ENCODE measurements at places on chromosomes 4 and X. TPM values are rescaled to one million over a fixed set of nuclear protein-coding genes. Genes with fewer than 3 reads are reported as not detected.
A peak's percentile ranks its signal among the peaks of the same experiment; 100 is the strongest.

- peaks cover 14% of the 10 kb centered on the region for H3K4me1 ChIP-seq
- no peaks in the 10 kb centered on the region for H3K27me3 ChIP-seq
- DNase-seq, result no peak
- H3K4me3 ChIP-seq, result no peak overlapping the region
Measured at GRCh38 chr4:39714166-39714565, 16.2 kb downstream of the UBE2K start.

ANOS1 gene
- 1.1 TPM for total RNA-seq

TMPRSS11F gene
- not detected for total RNA-seq

GRCh38 chrX:13151828-13152517 is 107.6 kb upstream of the FAM9C start:
- H3K27ac ChIP-seq, result peak overlapping the region; percentile 62
- H3K4me3 ChIP-seq, result no peak overlapping the region
- DNase-seq, result no peak
- H3K4me1 ChIP-seq, result peaks cover 7% of the 10 kb centered on the region

DNA sequence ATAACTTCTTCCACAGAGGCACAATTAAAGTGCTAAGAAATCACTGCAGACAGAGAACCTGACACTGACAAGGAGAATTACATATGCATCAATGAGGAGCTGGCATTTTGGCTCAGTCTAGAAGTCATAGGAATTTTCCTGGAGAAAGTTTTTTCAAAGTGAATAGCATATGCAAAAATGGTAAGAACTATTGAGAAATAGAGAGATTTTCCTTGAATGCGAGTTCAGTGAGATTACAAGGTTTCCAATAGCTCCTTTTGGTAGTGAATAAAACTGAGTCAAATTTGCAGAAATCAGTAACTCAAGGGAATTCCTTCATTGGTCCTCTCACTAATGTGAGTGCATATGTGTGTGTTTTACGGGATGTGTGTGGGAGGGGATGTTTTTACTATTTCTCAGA is 557.5 kb downstream of the PPARGC1A start:
- H3K36me3 ChIP-seq, result no peaks in the 10 kb centered on the region
- no peaks in the 10 kb centered on the region for H3K27me3 ChIP-seq
- DNase-seq, result no peak
- H3K4me1 ChIP-seq, result peaks cover 9% of the 10 kb centered on the region
- H3K27ac ChIP-seq, result no peak overlapping the region
- no peak overlapping the region for H3K4me3 ChIP-seq

- H3K36me3 ChIP-seq, result no peaks in the 10 kb centered on the region
- peak; percentile 91 for DNase-seq
- H3K4me1 ChIP-seq, result peaks cover 3% of the 10 kb centered on the region
- peaks cover 4% of the 10 kb centered on the region for H3K27me3 ChIP-seq
- H3K27ac ChIP-seq, result no peak overlapping the region
Measured at GRCh38 chrX:129534816-129535578, 5.1 kb upstream of the OCRL start.

DNA sequence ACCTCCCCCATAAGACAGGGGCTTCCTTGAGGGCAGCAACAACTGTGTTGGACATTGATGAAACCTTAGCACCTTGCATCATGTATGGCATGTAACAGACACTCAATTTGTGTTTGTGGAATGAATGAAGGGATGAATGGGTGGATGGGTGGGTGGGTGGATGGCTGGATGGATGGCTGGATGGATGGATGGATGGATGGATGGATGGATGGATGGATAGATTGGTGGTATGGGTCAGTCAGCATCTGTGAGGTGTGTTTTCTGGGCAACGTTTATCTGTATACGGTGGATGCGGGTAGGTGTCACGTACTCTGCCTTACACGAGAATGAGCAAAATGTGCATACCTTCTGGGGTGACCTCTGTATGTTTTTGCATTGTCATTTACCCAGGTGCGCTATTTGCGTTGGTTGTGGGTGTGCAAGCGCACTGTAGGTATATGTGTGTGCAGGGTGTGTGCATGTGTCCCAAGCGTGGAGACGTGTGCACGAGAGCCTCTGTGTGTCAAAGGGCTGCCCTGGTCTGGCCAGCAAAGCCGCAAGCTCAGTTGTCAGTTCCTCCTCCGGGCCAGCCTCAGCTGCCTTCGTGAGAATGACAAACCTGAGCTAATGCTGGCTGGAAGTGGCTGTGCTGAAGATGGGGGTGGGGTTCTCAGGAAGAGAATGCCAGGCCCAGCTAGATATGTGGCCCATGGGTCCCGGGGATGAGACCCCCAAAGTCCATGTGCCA is 26.5 kb downstream of the ELF4 start:
- no peaks in the 10 kb centered on the region for H3K36me3 ChIP-seq
- peaks cover 14% of the 10 kb centered on the region for H3K4me1 ChIP-seq
- H3K27ac ChIP-seq, result no peak overlapping the region
- no peak overlapping the region for H3K4me3 ChIP-seq
- DNase-seq, result peak; percentile 11

EOLA2 gene
- 18.9 TPM for total RNA-seq

DNA sequence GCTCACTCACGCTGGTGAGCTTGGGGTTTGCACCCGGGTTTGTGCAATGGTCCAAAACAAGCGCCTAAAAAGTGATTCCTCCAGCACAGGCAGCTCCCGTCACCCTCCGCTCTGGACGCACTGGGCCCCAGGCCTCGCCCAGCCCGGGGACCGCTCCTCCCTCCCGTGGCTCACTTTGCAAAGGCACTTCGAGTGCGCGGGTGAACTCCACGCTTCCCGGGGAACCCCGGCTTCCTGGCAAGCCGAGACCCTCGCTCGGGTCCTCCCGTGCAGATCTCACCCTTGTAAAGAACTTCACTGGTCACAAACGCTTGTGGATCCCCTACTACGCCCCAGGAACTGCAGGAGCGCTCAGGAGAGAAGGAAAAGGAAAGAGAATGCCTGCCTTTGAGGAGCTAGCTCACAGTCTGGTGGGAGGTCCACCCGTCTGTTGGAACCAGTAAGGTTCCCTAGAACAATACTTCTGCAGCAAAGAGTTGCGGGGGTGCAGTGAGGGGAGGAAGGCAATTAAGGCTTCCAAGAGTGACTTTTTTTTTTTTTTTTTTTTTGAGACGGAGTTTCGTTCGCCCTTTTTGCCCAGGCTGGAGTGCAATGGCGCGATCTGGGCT is at the start of gene CTPS2:
Gene CTPS2 (minus strand): TSS at position 122 of the 608 bp plus-strand sequence. CDS start 9,767 bp downstream, outside the sequence.
- H3K27me3 ChIP-seq, result peaks cover 7% of the 10 kb centered on the region
- peak within 1 kb of the TSS; percentile 28 for H3K27ac ChIP-seq
- no peaks in the 10 kb centered on the region for H3K36me3 ChIP-seq
- H3K4me3 ChIP-seq, result peak within 1 kb of the TSS; percentile 81

MTNR1A gene
- total RNA-seq, result not detected

AMER1 gene
- total RNA-seq, result 2.5 TPM

RHOXF1 gene
- total RNA-seq, result not detected

MAGEA10 gene
- total RNA-seq, result not detected

CENPC gene
- total RNA-seq, result 19.9 TPM

GPC3 gene
- total RNA-seq, result not detected

PWWP3B gene
- not detected for total RNA-seq

DNA sequence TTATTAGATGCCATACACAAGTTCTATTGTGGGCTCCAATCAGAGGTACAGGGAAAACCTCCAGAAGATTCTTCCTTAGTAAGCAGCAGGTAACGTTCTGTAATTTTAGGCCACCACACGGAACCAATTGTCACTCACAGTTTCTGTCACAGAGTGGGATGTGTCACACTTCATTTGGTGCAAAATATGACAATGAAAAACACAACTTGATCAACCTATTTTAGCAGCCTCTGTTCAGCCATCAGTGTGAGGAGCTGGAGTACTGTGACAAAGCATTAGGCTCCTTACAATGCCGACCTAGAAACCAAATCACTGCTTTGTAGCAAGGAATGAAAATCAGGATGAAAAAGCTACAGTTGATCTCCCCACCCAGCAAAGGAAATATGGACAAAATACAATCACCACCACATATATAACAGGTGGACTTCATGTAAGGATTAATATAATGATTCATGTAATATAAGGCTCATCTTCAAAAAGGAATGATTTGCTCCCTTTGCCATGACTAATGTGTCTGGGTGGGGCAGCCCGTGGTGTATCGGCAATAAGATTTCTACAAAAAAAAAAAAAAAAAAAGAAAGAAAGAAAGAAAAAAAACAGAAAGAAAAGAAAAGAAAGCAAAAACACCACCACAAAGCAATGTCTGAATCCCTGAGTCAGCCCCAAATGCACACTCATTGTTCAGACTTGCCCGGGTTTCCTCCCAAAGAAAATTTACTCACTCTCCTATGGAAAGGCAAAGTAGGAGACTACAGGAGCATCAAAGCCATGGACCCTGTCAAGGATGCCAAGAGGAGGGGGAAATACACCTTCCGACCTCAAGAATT is 36.0 kb downstream of the SLC9A7 start:
- peaks cover 4% of the 10 kb centered on the region for H3K27me3 ChIP-seq
- H3K36me3 ChIP-seq, result no peaks in the 10 kb centered on the region
- peak overlapping the region; percentile 28 for H3K27ac ChIP-seq
- no peak for DNase-seq

STPG2 gene
- 0.29 TPM for total RNA-seq

Measured in osteoblast (primary cell).